ENCODE measurements at places on chromosomes 5 and 9.

- no peak for DNase-seq
Measured at GRCh38 chr5:60332244-60333004, 367.5 kb downstream of the DEPDC1B start.

- DNase-seq: no peak
Measured at GRCh38 chr5:149641000-149641576, 59.8 kb downstream of the ARHGEF37 start.

DNA sequence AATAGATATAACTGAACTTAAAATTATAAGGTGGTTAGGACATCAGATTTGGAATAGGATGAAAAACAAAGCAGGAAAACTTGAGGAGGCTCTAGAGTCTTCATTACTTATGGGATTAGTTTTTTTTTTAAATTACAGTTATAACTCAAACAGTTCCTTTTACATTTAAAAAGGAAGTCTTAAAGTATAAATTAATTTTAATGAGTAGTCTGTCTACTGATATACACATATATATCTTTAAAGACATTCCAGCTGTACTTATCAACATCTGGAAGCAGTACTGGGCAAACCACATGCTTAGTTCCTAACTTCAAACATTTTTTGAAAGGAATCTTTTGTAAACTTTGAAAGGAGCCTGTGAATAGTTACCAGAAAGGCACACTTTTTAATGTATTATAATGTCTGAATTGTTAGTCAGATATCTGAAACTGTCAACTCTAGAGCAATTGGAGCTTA lies 6.0 kb downstream of the ACTBL2 start:
- DNase-seq: no peak

GRCh38 chr5:172168311-172168710 lies 19.7 kb downstream of the STK10 start:
- DNase-seq: no peak

GRCh38 chr5:124630767-124631704 lies 115.4 kb downstream of the ZNF608 start:
- no peak for DNase-seq

GRCh38 chr5:219991-220390 lies 1.9 kb downstream of the SDHA start:
- peak; percentile 39 for DNase-seq

DNA sequence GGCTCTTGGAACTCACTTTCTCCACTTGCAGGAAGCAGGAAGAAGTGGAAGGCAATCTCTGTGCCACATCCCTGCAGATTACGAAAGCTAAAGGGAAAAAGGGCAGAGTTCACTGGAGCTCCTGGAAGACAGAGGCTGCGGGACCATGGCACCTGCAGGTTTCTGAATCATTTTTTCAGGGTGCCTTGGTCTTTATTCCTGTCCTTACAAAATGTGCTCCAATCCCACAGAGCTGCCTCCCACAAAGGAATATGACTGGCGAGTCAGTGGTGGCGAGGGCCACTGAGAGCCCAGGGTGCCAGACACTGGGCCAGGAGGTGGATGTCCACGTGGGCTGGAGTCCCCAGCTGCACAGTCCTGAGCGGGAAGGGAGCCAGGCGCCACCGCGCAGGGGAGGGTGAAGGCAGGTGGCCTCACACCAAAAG lies 183.0 kb downstream of the FANCC start:
- DNase-seq: no peak

GRCh38 chr5:94326586-94326985 lies 291.8 kb downstream of the KIAA0825 start:
- no peak for DNase-seq

- DNase-seq: no peak
Measured at GRCh38 chr5:156328766-156329165, 1.8 kb downstream of the SGCD start.

DNA sequence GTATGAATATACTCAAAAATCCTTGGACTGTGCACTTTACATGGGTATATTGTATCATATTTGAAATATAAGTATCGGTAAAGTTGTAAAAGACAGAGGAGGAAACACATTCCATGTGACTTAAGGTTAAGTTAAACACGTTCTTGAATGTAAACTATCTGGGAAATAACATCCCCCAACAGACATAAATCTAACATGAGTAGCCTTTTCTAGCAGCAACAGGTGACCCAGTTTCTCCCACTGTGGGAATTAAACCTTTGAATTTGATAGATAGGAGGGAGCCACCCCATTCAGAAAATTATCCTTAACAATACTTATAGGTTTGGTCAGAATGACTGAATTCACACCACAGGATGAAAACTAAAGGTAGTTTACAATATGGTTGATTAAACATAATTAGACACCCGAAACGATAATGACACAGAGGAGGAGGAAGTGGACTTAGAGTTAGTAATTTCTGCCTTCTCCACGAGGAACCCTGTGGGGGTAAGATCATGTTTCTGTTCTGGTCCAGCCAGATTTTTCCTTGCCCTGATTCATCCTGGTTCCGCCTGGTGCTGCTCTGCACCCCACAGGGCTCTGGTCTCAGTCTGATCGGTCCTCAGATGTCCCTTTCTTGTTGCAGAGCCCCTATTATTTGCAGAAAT lies 84.6 kb upstream of the DNAH5 start:
- no peak for DNase-seq
